RPMI8226 (cell line): ENCODE measurements at places on chromosomes 6 and 20.

DNA sequence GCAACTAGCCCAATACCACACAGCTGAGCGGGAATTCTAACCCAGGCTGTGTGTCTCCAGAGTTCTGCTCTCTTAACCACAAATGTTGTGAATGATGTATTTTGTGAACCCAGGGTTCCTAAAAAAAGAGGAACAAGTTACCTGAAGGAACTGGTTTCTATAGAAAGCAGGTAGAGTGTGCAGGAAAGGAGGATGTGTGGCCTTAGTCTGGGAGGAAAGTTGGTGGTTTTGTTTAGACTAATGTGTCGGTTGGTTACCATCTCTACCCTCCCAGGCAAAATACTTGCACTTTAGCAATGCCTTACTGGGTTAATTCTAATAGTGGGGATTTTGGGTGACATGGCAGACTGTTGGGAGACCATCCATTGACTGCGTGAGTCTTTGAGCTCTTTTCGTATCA lies 143.3 kb downstream of the SCP2D1 start:
- no peak for DNase-seq

- DNase-seq, result no peak
These were observed 17.7 kb downstream of the GFRA4 start for GRCh38 chr20:3645309-3646066.

DNA sequence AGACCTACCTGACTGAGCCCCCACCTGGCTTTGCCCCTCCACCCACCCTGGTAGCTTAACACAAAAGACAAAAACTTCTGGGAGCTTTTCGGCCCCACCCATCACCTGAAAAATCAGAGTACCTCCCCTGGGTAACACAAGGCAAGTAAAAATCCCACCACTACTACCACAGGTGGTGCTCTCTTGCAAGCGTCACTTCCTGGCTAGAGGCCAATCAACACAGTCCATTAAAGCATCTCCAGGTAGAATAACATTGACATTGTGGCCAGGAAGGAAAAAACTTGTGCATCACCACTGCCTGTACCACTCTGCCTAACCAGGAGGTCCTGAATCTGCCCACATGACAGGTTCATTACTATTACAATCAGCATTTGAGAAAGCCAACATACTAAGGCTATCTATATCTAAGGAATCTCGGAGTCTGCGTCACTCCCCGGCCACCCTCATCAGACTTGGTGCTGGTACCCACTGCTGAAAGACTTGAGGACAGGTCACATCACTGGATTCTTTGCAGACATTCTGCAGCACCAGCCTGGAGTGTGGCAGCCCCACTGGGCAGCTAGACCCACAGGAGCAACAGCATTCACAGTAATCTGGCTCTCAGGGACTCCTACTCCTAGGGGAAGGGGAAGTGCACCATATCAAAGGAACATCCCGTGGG lies 125.9 kb downstream of the CDK19 start:
- DNase-seq, result no peak

DNA sequence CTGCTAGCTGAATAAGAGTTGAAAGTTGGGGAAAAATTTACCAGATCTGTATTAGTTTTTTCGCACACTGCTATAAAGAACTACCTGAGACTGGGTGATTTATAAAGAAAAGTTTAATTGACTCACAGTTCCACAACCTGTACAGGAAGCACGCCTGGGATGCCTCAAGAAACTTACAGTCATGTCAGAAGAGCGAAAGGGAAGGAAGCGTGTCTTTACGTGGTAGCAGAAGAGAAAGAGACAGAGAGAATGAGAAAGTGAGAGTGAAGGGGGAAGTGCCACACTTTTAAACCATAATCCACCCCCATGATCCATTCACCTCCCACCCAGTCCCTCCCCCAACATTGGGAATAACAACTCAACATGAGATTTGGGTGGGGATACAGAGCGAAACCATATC lies 79.6 kb downstream of the KHDC1L start:
- no peak for DNase-seq

GRCh38 chr6:44624226-44624625 lies 236.7 kb downstream of the CDC5L start:
- DNase-seq, result no peak

- DNase-seq, result no peak
These were observed 140.4 kb downstream of the C6orf58 start for GRCh38 chr6:127717384-127717783.

DNA sequence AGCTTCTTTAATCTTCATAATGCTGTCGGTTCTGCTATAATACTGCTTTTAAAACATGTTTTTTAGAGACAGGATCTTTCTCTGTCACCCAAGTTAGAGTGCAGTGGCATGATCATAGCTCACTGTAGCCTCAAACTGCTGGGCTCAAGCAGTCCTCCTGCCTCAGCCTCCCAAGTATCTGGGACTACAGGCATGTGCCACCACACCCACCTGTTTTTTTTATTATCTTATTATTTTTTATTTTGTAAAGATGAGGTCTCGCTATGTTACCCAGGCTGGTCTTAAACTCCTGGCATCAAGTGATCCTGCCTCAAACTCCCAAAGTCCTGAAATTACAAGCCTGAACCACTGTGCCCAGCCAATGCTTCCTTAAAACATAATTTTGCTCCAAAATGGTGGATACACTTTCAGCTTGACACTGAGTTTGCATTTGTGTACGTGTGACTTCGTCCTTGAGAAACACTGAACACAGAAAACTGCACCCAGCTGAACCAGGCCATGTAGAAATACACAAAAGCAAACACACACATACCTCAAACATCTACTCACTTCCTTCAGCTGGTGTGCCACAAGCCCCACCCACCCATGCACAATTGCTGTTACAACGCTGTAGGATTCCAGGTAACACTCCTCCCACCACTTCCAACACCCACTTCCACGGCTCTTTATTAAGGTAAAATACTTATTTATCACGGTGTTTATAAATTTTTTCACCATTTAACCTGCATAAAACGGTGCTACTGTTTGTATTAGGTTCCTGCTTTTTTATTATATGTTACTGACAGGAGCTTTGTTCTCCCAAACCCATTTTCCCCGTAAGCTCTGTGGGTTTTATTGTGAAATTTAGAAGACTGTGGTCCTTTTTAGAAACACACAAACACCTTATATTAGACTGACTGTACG lies 109.1 kb downstream of the TSHZ2 start:
- DNase-seq, result no peak

DNA sequence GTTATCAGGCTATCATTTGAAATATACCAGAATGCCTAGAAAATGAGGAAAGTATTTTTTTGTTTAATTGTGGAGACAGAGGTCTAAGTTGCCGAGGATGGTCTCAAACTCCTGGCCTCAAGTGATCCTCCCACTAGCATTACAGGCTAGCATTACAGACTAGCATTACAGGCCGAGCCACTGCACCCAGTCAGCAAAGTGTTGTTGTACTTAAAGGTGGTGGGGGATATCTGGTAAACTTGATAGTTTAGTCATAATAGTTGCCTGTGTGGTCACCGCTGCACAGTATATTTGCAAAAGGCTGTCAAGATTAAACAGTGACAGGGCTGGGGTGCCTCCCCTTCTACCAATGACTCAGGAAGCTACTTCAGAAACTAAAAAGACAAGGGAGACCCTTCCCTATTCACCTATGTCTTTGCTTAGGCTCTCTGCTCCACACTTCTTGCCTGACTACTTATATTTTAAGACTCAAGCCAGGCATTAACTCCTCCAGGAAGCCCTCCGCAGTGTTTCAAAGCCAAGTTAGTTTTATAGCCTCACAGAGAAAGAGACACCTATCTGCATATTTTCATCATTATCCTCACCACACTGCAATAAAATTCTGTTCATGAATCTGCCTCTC lies 3.1 kb upstream of the AKIRIN2 start:
- no peak for DNase-seq

- no peak for DNase-seq
These were observed 455.0 kb downstream of the RFPL4B start for GRCh38 chr6:112802144-112802543.

- peak; percentile 8 for DNase-seq
These were observed 63.8 kb upstream of the TINAG start for GRCh38 chr6:54244430-54244829.

GRCh38 chr20:8213831-8214587 lies 81.9 kb downstream of the PLCB1 start:
- DNase-seq, result no peak

- DNase-seq, result no peak
These were observed 111.8 kb downstream of the QKI start for GRCh38 chr6:163526346-163526745.

DNA sequence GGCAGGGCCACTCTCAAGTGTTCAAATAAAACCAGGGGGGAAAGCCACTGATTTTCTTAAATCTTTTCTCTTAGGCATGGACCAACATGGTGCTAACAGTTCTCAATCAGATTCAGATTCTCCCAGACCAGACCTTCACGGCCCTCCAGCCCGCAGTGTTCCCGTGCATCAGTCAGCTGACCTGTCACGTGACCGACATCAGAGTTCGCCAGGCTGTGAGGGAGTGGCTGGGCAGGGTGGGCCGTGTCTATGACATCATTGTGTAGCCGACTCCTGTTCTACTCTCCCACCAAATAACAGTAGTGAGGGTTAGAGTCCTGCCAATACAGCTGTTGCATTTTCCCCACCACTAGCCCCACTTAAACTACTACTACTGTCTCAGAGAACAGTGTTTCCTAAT lies 41.5 kb upstream of the SMIM28 start:
- no peak for DNase-seq

DNA sequence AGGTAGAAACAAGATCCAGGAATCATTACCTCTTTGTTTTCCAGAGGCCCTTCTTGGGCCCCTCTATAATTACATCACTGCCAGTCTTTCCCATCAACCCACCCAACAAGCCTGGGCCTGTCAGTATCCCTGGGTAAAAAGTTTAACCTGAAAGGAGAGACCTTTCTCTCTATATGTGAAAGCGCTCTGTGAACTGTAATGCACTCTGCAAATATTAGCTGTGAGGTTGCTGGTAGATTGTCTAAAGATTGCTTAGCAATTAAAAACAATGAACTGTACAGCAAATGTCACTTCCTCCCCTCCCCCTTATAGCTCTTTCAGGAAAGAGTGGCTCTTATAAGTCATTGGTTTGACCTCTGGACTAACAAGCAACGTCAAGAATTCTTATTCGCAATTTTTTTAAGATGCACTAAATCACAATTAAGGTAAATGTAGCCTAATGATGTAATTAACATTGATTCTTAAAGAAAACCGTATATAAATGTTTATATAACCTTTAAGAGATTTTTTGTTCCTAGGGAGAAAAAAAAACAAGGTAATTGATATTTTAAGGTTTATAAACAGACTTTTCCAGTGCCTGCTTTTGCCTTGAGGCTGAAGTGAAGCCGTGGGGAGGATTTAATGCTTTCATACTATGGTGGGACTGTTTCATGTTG lies 18.4 kb downstream of the ECT2L start:
- no peak for DNase-seq

DNA sequence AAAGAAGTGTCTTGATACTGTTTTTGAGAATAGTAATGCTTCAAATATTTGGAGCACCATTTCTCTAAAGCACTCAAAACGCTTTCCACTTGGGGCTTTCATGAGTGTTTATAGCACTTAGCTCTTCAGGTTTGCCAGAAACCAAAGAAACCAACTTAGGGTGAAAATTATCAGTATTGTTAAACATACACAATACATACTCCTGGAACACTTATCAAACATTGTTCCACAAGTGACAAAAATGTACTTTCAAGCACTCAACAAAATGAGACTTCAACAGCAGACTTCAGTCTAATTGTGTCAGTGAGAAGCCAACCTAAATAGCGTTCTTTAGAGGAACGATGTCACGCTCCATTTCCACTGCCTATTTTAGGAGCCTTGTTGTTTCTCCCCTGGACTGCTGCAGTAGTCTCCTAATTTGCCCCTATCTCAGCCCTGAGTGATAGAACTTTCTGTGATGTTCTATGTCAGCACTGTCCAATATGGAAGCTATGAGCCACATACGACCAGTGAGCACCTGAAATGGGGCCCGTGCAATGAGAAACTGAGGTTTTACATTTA lies 461.3 kb downstream of the KIF16B start:
- DNase-seq, result no peak

DNA sequence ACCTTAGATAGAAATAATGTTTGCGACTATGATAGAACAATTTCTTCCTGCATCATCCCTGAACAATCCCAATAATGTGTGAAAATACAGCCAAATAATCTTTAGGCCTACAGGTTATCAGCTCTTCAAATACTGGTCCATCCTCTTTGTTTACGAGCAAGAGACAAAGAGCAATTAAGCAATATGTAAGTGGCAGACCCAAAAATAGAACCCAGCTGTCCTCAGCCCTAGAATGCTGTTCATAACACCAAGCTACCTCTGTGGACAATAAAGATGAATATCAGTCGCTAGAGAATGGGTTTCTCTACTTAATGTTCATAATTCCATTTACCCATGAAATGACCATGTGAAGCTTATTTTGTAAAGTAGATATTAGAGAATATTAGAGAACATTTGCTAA lies 28.4 kb upstream of the OSTM1 start:
- no peak for DNase-seq

DNA sequence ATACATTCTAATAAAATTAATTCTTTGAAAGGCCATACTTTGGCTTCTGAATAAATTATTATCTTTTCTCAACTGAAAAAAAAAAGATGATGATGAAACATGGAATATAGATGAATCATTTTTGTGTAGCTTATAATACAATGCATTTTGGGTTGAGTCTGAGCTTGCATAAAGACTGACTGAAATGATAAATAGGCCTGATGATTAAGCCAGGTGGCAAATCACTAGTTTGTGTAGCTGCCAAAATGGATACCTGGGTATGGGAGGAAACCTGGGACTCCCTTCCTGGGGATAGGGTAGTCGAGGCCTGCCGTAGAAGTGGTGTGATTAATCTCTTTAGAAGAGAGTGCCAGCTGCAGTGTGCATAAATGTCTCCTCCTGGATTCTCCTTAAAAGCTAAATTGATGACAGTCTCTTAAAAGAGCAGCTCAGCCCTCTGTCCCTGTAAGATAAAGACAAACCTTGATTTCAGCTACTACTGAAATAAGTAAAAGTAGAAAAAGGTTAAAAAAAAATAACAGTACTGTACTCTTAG lies 275.1 kb downstream of the GRIK2 start:
- no peak for DNase-seq

DNA sequence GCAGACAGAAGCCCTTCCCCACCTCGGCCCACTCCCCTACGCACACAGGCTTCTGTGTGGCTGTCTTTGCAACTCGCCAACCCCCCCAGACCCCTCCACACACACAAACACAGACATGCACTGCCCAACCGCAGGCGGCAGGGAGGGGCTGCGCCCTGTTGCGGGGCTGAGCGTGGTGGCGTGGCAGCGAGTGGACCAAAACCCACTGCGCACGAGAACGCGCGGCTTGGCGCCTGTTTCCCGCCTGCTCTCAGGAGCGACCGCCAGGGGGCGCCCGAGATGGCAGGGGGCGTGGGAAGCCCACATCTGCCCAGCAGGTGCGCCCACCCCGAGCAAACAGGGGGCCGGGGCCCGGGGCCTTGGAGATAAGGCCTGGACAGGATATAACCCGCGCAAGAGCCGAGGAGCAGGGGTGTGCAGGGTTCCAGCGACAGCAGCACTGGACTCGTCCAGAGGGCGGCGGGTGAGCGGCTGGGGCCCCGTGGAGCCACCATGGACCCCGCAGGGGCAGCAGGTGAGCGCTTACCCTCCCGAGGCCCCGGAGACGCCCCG lies at the start of gene RBPJL:
TSS of gene RBPJL (plus strand) at position 410 of the 552 bp plus-strand sequence. CDS start at position 493, 83 bp downstream.
- DNase-seq, result peak; percentile 23

- no peak for DNase-seq
These were observed 1.8 kb downstream of the GSTA4 start for GRCh38 chr6:52992980-52993920.

- DNase-seq, result no peak
These were observed 11.4 kb downstream of the SLC2A4RG start for GRCh38 chr20:63750807-63751470.

GRCh38 chr6:69422475-69422874 lies 374.3 kb downstream of the LMBRD1 start:
- DNase-seq, result no peak
